ENCODE measurements at places on chromosomes 11 and 22.

- no peak for DNase-seq
Measured at GRCh38 chr22:29083933-29084591, 11.2 kb downstream of the KREMEN1 start.

GRCh38 chr11:125239585-125240560 lies 75.3 kb downstream of the PKNOX2 start:
- DNase-seq, result no peak

DNA sequence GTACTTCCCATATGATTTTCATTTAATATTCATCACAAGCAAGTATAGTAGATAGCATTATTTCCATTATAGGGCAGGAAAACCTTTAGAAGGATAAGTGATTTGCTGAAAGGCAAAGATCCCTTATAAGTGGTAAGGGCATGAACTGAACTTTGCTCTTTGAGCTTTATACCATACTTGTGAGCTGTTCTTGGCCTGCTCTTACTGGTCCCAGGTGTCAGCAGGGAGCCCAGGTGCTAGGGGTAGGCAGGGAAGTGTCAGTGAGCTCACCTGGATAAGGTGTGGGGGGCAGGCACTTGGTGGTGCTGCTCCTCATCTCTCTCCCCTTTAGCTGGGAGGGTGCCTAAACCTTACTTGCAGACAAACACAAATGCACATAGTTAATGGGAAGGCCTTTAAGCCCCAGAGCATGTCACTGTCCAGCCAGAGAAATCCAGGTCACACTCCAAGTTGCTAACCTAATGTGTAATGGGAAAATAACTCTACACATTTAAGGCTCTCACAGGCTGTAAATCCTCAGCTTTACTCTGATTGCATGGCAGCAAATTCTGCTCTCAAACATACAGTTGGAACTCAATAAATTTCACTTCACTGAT lies 114.4 kb downstream of the PLEKHA7 start:
- DNase-seq, result no peak

DNA sequence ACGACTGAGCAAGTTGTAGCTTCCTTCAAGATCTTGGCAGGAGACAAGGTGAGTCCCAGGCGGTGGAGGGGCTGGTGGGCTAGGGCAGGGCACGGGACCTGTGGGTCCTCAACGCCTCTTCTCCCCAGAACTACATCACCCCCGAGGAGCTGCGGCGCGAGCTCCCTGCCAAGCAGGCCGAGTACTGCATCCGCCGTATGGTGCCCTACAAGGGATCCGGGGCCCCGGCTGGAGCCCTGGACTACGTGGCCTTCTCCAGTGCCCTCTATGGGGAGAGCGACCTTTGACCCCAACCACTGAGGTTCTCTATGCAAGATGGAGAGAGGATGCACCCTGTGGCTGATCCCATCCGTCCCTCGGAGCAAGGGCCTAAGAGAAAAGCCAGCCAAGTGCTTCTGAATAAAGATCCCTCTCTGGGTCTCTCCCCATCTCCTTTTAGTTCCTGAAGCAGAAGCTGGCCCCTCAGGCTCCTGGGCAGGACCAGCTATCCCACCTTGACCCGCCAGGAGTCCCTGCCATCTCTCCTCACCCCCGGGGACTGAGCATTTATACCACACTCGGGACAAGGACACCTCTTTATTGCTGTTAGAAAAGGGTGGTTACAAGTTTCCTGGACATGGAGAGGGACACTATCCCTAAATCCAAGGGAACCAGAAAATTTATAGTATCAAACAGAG lies 5.4 kb downstream of the CTSF start:
- no peak for DNase-seq

GRCh38 chr11:94533696-94534630 lies 9.8 kb upstream of the FUT4 start:
- no peak for DNase-seq

DNA sequence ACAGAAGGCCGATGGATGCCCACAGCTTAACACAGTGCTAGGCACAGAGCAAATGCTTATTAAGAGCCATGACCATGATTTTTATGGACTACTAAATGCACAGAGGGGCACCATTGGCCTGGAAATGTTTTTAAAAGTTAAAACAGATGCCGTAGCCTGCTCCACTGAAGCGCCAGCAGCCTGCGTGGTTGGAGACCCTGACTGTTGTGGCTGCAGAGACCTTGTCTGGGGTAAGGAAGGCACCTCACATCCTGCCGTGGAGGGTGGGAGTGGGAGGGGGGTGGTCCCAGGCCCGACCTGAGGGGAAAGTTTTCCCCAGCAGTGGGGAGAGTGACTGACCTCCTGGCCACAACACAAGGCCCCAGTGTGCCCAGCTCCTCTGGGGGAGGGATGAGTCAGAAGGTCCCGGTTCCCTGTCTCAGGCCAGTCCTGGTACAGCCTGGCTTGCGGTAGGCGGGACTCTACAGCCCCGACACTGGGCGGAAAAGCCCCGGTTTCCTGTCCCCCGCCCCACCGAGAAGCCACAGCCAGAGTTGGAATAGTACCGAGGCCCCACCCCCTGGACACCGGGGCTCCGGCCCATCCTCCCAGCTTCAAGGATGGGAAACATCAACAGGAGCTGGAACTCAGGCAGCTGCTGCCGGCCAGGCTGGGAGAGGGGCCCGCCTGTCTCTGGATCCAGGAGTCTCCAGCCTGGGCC lies 7.0 kb downstream of the CHST1 start:
- no peak for DNase-seq

- no peak for DNase-seq
Measured at GRCh38 chr22:41383085-41383484, 1.3 kb downstream of the TEF start.

DNA sequence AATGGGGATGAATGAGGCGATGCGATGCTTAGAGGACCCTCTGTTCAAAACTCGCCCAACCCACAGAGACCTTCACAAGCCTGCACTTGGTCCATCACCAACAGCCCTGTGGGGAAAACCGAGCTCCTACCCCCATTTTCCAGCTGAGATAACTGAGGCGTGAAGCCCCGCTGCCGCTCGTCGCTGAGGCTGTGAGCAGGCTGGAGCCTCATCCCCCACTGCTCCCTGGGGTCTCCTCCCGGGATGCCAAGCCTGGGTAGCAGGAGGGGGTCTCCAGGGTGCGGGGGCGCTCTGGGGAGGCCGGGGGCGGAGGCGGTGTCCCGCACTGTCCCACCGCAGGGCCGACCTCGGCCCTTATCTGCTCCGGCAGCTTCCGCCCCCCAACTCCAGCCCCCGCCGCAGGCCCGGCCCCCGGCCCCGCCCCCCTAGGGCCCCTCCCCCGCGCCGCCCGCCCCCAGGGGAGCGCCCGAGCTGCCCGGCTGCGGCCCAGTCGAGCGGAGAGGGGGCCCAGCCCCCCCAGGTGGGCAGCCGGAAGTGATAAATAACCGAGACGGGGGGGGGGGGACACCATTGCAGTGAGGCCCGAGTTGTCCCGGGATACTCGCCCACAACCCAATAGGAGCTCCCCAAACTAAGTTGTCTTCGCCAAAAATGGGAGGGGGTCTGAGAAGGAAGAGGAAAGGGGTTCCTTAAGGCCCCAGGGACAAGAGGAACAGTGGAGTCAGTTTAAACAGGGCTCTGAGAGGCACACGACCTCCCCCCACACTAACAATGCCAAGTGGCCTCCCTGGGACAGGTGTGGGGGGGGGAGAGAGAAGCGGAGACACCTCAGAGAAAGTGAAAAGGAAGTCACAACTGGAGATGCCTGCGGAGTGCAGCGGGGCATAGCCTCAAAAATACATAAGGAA lies 8.3 kb upstream of the SLC39A13 start:
- peak; percentile 26 for DNase-seq

- DNase-seq, result no peak
Measured at GRCh38 chr22:31120230-31120629, 2.5 kb upstream of the INPP5J start.

DNA sequence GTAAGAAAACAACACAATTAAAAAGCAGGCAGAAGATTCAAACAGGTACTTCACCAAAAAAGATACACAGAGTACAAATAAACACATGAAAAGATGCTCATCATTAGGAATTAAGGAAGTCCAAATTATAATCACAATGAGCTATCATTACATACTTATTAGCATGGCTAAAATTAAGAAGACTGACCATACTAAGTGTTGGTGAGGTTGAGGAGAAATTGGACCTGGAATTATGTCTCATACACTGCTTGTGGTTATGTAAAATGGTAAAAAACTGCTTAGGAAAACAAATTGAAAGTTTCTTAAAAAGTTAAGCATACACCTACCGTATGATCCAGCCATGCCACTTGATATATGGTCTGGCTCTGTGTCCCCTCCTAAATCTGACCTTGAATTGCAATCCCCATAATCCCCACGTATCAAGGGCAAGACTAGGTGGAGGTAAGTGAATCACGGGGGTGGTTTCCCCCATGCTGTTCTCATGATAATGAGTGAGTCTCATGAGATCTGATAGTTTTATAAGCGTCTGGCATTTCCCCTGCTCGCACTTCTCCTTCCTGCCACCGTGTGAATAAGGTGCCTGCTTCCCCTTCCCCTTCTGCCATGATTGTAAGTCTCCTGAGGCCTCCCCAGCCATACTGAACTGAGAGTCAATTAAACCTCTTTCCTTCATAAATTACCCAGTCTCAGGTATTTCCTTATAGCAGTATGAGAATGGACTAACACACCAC lies 4.8 kb downstream of the SAAL1 start:
- DNase-seq, result no peak

DNA sequence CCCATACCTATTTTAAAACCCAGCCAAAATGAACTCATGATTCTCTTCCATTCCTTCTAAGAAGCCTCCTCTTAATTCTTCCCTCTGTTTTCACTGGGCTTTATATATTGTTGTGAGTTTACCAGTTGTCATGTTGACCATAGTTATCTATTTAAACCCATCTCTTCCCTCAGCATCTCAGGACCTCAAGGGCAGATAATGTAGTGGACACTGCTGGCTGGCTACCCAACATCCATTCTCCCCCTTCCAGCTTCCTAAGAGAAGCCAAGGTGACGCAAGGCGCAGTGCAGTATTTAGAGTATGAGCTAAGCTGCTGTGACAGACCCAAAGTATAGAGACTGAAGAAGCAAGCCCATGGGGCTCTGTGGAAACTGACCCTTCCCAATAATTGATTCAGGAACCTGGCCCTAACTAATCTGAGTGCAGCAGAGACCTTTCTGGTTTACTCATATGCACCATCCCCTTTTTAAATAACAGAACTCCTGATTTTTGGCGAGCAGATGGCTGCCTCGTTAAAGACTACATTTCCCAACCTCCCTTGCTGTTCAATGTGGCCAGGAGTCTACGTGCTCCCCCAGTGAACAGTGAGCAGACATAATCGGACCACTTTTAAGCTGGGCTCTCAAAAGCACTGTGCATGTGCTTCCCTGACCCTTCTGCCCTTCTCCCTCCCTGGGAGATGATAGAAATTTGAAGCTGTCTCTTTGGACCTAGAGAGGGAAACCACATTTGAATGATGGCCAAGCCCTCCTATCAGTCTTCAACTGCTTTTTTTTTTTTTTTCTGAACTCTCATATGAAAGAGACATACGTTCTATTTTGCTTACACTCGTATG lies 28.1 kb upstream of the CREB3L1 start:
- no peak for DNase-seq

GRCh38 chr22:48908547-48908946 lies 919.1 kb downstream of the BRD1 start:
- DNase-seq, result no peak

DNA sequence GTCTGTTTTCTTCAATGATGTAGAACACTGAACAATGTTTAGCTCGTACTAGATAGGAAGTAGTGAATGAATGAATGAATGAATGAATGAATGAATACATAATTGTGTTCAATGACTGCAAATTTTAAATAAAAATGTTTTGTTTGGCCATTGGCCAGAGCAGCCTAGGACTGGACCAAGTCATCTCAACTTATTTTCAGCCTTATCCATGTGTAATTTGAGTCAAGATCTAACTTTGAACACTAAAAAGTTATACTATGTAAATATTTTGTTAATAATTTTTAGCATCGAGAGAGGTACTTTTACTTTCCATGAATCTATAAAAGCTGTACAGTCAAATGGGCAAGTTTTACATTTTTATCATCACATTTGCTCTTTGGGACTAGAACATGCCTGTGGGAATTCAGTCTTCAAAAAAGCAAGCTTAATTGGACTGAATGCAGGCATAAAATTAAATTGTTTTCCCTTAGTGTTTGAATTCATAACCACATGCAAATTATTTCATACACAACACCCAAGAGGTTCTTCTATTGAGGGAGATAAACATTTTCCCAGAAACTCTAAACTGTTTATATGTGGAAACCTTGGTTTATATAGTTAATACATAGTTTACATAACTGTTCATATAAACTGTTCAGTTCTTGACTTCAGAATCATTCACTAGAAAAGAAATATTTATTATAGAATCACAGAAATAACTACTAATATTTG lies 222.1 kb upstream of the ANO3 start:
- no peak for DNase-seq

DNA sequence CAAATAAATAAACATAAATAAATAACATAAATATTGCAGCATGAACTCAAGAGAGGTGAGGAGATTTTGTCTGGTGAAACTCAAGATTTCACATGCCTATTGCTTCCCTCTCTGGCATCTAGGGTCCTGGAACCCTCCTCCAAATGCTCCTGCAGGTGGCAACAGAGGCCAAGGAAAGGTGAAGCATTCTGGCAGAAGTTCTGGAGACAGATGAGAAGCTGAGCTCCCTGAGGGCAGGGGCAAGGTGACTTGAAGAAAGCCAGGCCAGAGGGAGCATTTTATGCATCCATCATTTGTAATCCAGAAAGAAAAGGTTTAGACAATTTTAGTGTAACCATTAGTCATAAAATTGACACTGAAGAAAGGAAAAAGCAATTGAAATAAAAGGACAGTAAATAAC lies 64.9 kb downstream of the ENDOD1 start:
- DNase-seq, result no peak

DNA sequence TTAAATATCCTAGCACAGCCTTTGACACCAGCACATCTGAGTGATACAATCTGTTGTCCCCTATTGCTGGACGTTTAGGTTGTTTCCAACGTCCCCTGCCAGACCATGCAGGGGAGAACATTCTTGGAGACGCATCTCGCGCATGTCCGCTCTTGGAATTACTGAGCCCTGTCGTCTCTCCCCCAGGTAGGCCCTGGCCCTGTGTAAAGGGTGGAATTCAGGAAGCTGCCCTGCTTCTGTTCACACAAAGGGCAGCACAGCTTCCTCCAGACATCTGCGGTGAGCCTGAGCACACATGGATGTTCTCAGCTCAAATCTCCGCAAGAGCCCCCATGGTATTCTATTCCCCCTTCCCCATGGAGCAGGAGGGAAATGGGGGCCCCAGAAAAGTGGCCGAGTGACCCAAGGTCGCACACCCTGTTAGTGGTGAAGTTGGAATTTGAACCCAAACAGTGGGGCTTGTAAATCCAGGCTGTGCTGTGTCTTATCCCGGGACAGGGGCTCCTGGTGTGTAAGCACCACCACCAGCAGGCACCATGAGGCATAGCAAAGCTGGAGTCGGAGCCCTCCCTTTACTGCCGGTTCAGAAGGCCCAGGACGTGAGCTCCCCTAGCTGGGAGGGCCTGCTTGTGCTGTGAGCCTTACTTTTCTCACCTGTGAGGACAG lies 5.0 kb upstream of the FGF19 start:
- no peak for DNase-seq

DNA sequence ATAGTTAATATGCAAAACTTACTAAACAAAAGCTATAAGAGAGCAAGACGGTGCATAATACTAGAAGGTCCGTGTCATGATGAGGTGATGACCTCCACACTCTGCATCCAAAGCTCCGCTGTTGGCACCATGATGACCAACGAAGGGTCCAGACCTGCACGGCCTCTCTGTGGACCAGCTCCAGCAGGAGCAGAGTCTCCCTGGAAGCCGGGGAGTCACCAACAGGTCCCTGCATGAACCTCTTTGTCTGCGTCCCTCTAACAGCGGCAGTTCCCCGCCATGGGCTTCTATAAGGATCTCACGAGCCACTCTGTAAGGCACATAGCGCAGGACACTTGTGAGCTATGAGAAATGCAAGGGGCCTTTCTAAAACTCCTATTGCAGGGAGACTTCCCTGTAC lies 517.3 kb downstream of the BRD1 start:
- no peak for DNase-seq

- DNase-seq, result no peak
Measured at GRCh38 chr11:124625504-124626168, 3.0 kb downstream of the TBRG1 start.
